ENCODE measurements at places on chromosomes 4 and X.

DNA sequence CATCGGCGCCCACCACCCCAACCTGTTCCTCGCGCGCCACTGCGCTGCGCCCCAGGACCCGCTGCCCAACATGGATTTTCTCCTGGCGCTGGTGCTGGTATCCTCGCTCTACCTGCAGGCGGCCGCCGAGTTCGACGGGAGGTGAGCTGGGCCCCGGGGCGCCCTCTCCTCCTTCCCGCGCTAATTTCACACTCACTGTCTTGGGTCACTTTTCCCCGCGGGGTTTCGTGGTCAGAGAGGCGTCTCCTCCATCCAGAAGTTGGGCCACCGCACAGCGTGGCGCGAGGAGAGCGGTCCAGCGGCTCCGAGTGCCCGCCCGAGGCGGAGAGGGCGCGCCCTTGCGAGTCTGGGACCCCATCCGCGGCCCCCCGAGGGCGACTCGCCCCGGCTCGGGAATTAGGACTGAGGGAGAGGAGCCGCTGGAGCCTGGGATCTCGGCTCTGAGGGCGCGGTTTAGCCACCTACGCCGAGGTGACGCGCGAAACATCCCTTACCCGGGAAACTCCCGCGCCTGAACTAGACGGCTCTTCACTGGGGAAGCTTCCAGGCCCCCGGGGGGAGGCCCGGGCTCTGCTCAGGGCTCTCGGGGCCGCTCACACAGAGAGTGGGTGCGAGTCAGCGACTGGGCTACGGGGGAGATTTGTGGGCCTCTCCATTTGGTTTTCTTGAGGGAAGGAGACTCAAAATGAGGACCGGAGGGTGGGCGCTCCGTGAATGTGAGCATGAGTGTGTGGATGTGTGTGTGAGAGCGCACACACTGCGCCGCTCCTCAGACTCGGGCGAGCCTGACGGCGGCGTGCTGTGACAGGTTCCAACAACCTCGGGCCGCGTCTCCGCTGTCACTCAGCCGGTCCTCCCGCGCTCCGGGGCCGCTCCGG, 551 bp downstream of the NPNT start:
- peak; percentile 37 for ATAC-seq

DNA sequence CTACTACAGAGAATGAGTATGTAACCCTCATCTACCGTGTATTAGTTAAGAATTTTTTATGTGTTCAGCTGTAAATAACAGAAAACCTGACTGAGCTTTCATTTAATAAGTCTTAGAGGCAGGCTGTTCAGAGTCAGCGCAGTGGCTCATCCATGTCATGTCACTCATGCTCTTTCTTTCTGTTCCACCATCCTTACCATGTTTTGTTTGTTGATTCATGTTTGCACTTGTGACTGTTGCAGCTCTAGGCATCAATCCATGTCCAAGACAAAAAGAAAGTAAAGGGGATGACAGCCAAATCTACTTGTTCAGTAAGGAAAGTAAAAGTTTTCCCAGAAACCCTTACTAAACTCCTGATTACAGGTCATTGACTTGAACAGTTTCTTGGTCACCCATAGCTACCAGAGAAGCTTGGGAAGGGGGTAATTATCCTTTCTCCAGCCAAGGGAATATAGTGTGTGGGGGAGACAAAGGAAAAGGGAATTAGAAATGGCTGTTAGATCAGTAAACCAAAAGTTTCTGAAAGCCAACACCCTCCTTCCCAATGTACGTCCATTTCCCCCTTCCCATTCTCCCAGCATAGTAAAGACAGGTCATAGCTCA, 9.0 kb downstream of the ART3 start:
- ATAC-seq: no peak

- ATAC-seq: no peak
Observed at GRCh38 chrX:84479086-84479485, 23.2 kb downstream of the HDX start.

DNA sequence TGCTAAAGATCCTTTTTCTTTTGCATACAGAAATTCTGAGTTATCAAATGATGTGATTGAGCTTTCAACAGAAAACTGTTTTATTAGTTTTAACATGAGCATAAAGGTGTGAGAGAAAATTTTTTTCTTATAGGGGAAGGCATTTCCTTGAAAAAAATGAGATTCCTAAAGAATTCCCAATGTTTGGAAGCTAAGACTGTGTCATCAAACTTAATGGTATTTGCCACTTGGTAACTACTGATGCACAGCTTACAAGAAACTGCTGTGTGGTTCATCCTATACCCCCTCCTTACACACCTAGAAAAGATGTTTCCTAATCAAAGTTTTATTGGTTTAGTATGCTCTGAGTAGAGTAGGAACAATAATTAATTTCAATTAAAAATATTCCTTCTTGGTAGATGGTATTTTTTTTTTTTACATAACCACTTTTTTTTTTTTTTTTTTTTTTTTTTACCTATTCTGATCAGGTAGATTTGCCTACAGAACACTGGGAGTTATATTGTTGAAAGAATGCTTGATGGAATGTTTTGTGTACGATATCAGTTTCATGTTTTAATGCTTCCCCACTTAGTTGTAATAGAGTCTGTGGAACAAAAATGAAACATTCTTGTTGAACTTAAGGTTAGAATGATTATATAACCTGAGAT, 6.0 kb downstream of the PTPN13 start:
- ATAC-seq: no peak
